ENCODE measurements at places on chromosomes 2 and 18.

GRCh38 chr2:128363934-128364361 lies 45.3 kb upstream of the HS6ST1 start:
- no peak for DNase-seq

- no peak for DNase-seq
Measured at GRCh38 chr2:176148751-176149421, 2.5 kb upstream of the HOXD4 start.

- no peak for DNase-seq
Measured at GRCh38 chr2:160870729-160871465, 289.3 kb upstream of the TANK start.

DNA sequence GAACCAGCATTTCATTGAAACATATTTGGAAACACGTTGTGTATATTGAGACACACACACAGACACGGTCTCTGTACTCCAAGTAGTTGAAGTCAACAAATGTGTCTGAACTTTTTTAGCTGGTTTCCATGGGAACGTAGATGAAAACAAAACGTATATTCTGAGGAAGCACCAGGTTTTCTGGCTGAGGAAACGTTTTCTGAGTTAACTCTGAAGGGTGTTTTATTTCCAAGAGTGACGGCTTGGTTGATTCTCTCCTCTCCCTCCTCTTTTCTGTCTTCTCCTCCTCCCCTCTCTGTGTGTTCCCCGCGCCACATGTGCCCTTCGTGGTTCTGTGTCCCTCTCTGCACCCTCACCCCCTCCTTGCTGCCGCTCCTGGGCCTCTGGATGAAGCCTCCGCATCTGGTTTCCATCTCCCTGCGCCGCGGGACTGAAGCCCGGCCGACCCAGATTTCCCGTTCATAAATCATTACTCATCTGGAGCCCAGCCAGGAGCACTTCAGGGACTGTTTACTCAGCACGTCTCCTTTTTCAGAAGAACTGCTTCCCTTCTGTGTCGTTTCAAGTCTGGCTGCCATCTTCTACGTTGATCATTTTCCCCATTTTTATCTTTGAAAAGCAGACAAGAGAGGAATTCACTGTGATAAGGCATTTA lies 122.7 kb downstream of the COL6A3 start:
- DNase-seq: no peak

DNA sequence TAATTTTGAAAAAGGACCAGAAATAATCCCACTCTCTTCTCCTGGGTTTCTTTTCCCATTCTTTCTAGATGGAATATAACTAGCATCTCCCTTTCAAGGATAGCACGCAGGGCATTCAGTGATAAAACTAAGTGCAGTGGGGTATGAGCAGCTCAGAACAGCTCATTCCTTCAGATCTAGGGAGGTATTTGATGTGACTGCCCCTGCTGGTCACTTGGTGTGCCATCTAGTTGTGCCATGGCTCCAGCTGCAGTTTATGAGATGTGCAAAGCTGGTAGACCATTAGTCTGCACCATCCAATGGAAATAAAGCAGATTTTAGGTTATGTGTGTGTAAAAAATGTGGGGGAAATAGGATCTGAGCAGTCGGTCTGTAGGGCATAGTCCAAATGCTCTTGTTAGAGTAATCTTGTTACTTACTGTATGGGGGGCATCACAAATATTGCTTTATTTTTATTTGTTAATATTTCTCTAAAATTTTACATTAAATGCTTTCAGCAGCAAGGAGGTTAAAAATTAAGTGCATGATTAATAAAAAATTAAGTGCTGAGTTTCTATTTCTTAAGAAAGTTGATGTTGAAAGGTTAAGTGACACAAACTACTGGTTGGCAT lies 38.9 kb downstream of the CTAGE1 start:
- DNase-seq: no peak

GRCh38 chr2:69797836-69798289 lies 31.6 kb upstream of the GMCL1 start:
- DNase-seq: no peak

- DNase-seq: no peak
Measured at GRCh38 chr2:84816426-84817026, 64.4 kb downstream of the TRABD2A start.
